ENCODE measurements at places on chromosomes 1 and 21. TPM values are rescaled to one million over a fixed set of nuclear protein-coding genes. Genes with fewer than 3 reads are reported as not detected.

GNG4 gene
- total RNA-seq: 20.4 TPM

CYYR1 gene
- total RNA-seq: not detected

PADI2 gene
- 0.14 TPM for total RNA-seq

RAB7B gene
- not detected for total RNA-seq

SH2D5 gene
- 0.09 TPM for total RNA-seq

OR6Y1 gene
- not detected for total RNA-seq

DNA sequence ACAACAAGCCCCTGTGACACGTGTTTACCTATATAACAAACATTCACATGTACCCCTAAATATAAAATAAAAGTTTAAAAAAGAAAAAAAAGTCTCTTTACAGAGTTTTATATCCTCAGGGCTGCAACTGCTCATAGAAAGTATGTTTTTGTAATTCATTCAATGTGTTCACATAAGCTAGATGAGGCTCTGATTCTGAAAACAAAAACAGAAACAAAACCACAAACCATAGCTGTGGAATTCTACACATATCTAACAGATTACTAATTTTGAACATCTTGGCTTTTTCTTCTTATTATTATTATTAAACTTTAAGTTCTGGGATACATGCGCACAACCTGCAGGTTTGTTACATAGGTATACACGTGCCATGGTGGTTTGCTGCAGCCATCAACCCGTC, 579.6 kb upstream of the ZRANB2 start:
- DNase-seq: no peak

GRCh38 chr1:43321331-43321891, 16.2 kb upstream of the MPL start:
- no peak for DNase-seq

DNA sequence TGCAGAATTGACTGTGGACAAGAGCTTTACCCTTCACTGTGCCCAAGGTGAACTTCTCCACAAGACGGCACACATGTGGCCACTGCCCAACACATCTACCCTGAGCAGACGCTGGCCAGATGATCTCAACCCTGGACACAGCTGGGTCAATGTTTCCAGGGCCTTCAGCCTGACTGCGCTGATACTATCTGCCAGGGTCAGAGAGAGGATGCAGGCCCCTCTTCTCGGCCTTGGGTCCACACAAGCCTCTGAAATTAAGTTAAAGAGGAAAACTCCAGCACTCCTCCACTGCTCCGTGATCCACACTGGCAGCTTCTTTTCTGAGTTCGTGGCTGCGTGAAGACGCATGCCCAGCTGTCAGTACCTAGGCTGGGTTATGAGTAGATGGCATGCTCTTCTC, 58.1 kb downstream of the GLIS1 start:
- DNase-seq: no peak

DNA sequence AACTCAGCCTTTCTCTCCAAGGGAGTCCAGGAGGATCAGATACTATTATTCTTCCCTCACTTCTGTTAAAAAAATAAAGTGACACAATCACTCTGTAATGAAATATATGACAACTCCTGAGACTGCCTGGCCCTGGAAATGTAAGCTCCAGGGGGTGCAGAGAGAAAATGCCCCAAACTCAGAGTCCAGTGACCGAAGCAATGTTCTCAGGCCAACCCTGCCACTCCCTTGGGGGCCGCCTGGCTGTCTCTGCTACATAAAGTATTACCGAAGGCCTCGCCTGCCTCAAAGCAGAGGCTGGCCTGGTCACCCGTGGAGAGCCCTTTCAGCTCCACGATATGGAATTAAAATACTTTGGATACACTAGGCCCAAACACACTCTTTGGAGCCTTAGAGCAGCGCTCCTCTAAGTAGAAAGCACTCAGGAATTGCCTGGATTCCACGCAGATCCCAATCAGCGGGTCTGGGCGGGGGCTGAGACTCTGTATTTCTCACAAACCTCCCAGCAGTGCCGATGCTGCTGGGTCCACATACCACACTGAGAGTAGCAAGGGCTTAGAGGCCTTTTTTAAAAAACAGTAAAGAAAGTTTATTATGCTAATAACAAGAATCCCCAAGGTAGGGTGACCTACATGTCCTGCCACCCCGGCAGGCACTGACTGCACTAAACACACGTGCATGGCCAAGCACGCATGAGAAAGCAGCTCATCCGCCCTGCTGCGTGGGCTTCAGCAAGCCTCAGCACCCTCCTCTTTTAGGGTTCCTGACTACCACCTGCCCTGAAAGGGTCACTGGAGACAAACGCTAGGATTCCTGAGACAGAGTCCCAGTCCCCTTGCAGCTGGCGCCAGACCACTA, 31.1 kb downstream of the TMCO4 start:
- no peak for DNase-seq

DNA sequence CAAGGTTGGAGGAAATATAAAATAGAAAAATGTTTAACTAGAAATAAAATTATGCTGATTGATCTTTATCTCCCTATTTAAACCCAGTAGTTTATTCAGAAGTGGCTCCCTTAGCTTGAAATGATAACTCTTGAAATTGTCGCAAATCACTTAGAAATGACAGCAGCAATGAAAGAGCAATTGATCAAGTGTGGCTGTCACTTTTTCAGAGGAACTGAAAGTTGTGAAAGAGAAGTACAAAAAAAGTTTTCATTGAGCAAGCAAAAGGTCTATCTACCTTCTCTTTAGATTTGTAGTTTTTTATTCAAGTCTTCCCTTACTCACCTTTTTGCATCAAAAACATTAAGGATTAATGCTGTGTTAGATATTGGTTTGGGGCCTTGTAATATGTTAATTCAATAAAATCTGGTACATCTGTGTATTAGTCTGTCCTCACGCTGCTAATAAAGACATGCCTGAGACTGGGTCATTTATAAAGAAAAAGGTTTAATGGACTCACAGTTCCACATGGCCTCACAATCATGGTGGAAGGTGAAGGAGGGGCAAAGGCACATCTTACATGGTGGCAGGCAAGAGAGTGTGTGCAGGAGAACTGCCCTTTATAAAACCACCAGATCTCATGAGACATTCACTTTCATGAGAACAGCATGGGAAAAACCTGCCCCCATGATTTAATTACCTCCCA, 48.3 kb downstream of the LRRC8C start:
- no peak for DNase-seq

GRCh38 chr1:43711049-43711448, 3.7 kb downstream of the ST3GAL3 start:
- DNase-seq: no peak

GRCh38 chr1:36465731-36466369, 1.7 kb upstream of the MRPS15 start:
- DNase-seq: no peak

- DNase-seq: peak; percentile 45
Observed at GRCh38 chr1:89721351-89721750, 88.4 kb downstream of the LRRC8C start.

DNA sequence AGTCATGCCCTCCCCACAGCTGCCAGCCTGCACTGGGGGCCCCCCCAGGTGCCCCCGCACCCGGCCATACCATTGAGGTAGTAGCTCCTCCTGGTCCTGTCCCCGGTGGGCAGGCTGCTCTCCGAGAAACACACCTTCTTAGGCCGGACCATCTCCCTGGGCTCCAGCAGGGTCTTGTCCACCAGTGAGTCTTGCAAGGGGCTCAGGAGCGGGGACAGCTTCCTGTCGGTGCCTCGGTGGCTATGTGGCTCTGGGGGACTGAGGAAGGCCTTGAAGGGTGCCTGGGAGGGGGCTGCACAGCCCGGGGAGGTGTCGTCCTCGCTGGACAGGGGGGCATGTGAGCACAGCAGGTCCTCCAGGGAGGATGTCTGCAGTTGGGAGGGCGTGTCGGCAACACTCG, 12.9 kb upstream of the FTCD start:
- DNase-seq: no peak

- DNase-seq: no peak
Observed at GRCh38 chr1:236083650-236084385, 18.9 kb upstream of the NID1 start.

GRCh38 chr1:87781554-87781953, 452.9 kb downstream of the LMO4 start:
- DNase-seq: no peak

- no peak for DNase-seq
Observed at GRCh38 chr1:198121056-198121826, 35.6 kb upstream of the NEK7 start.

DNA sequence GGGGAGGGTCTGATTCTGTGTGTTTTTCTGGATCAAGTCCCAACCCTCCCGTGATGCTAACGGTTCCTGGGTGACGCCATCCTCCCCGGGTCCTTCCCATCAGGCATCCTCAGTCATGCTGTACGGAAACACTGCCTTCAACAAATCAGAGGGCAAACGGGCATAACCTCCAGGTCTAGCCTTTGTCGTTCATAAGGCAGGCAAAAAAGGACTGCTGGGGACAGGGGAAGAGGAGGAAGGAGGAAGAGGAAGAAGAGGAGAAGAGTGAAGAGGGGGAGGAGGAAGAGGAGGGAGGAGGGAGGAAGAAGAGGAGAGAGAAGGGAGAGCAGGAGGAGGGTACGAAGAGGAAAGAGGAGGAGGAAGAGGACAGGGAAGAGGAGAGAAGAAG, 84.4 kb downstream of the ITPKB start:
- DNase-seq: no peak

- no peak for DNase-seq
Observed at GRCh38 chr1:241396747-241397681, 40.0 kb upstream of the RGS7 start.

DNA sequence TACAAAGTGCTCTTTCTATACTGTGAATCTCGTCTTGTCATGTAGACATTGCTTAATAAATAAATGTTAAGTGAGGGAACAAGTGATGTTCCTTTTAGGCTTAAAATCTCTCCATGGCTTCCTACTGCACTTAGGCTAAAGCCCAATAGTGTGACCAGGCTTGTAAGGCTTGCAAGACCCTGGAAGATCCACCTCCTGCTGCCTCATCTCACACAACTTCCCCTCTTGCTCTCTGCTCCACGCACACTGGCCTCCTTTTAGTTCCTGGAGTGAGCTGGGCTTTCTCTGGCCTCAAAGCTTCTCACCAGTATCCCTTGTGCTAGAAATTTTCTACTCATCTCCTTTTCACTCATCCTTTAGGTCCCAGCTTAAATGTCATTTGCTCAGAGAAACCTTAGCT, 41.5 kb upstream of the DIPK1A start:
- no peak for DNase-seq

GRCh38 chr1:182739545-182739944, 50.0 kb upstream of the NPL start:
- DNase-seq: no peak

GRCh38 chr1:170967042-170967910, 31.9 kb downstream of the MROH9 start:
- no peak for DNase-seq

DNA sequence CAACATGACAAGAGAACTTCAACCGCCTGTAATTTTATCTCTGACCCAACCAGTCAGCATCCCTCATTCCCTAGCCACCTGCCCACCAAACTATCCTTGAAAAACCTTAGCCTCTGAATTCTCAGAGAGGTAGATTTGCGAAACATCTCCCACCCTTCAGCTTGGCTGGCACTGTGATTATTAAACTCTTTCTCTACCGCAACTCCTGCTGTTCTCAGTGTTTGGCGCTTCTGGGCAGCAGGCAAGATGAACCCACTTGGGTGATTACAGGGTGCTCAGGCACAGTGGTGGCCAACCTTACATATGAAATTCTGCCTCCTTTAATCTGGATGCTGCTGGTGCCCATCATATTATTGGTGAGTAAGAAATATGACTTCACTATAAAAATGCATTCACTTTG, 22.1 kb downstream of the CCDC190 start:
- DNase-seq: no peak

DNA sequence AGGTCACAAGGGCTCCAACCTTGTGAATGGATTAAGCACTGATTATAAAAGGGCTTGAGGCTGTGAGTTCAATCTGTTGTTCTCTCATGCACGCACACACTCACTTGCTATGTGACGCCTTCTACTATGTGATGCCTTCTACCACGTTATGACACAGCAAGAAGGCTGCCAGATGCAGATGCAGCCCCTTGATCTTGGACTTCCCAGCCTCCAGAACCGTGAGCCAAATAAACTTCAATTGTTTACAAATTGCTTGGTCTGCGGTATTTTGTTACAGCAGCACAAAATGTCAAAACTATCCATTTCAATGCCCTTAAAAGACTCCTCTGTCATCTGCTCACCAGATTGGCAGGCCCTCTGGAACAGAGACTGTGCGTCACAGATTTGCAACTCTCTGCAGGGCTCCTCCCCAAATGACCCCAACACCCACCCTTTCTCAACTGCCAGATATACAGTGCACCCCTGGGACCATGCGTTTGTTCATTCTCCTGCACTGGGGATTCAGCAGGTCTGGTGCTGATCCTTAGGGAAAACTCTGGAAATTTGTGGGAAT, 47.8 kb upstream of the KANK4 start:
- no peak for DNase-seq

Data from activated T-cell treated with anti-CD3 and anti-CD28 coated beads, Interleukin-2, amount 50 U/mL, for 72 hours (primary cell).